ENCODE measurements at places on chromosomes 3 and 15.

- no peak for DNase-seq
These were observed 11.3 kb upstream of the APEH start for GRCh38 chr3:49662720-49663413.

GRCh38 chr3:128680603-128681368 lies 30.2 kb upstream of the RPN1 start:
- peak; percentile 100 for DNase-seq

DNA sequence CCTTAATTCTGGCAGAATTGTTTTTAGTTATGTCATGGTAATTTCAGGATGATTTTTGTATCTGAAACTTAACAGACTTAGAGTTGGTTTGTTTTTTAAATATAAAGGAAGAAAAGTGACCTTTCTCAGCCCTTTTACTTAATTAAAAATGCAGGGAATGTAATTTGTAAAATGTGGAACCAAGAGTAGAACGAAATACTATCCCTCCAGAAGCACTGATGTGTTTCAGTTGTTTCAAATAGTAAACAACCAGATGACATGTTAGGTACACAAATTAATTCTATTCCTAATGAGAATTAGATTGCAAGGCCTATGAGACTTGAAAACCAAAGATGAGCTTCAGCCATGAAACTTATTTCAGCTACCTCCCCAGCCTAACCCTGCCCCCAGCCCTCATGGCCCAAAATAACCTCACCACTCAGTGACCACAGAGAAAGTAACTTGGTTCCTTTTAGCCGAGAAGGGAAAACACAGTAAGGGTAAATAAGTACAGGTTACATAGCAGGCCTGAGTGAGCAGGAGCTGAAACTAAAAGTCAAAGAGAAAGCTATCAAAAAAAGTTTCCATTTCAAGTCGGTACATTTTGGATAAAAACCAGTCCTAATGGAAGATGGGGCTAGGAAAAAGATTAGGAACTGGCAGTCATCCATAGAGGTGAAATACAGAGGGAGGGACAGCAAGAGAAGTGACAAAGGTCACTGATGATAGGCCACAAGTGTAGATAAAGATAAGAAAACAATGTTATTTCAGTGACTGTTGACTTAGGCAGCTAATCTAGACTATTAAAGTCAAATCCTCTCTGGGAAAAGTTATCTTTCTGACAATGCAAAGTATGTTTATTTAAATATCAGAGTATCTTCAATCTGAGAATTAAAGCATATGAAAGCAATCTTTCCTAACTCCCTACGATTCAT lies 23.2 kb downstream of the SENP8 start:
- no peak for DNase-seq

DNA sequence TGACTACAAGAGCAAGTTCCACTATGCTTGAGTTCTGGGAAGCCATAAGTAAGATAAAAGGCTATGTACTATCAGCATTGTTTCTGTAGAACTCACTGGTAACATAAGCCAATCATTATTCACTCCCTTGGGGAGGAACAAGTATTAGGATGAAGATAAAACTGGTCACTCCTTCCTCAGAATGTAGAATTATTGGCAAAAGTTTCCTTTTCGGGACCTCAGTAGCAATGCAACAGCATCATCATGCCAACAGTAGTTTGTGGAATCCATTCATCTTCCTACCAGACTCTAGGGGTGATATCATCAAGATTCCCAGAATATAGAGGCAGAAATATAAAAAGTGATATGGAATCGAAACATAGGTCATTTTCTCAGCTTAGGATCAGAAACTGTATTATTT lies 209.5 kb downstream of the PLOD2 start:
- DNase-seq: no peak

DNA sequence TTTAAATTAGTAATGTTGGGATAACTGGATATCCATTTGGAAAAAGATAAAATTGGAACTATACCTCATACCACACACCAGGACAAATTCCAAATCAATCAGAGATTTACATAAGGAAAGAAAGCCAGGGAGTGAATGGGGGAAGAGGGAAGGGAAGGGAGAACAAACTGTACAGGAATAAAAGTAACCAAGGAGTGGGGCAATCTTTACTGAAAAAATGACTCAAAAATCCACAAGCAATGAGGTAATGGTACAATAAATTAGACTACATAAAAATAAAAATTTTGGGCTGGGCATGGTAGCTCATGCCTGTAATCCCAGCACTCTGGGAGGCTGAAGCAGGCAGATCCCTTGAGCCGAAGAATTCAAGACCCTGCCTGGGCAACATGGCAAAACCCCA lies 82.6 kb downstream of the MLH1 start:
- no peak for DNase-seq

- no peak for DNase-seq
These were observed 8.5 kb downstream of the CCDC9B start for GRCh38 chr15:40332113-40332781.
